ENCODE measurements at places on chromosomes 6 and 20.

DNA sequence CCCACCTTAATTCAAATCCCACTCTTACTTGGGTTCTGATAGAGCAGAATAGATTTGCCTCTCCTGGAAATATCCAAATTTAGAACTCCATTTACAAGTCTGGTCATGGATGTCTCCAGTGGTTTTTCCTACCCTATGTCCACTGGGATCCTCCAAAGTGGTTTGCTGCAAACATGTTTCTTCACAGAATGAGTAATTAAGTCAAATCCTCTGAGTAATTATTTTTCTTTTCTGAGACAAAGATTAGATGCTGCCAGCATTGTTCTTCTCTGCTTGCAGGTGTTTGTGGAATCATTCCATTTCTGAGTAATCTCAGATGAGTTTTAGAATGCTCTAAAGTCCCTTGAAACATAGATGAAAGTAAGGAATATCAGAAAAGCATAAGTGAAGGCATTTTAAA is 21.9 kb downstream of the DTD1 start:
- no peak for DNase-seq

- no peak for DNase-seq
Measured at GRCh38 chr20:18692447-18692846, 104.6 kb downstream of the DTD1 start.

DNA sequence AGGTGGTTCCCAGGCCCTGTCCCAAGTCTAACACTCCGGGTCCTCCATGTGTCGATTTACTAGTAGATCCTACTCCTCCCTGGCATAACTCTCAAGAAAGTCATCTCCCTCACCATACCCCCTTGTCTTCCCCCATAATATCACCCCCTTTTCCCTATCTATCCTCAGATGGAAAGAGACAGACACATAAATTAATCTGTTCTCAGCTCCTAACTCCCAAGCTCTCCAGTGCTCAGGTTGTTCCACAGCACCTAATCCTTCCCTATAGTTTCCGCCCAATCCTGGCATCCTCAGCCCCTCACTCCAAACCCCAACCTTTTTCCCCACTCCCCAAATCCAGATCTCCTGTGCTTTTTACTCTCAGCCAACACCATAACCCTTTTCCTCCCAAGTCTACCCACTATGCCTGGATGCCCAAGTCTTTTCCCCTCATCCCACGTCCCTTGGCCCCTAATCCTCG is 808 bp downstream of the ILRUN start:
- no peak for DNase-seq

GRCh38 chr6:116208056-116208785 is 45.7 kb downstream of the TSPYL4 start:
- DNase-seq = no peak

DNA sequence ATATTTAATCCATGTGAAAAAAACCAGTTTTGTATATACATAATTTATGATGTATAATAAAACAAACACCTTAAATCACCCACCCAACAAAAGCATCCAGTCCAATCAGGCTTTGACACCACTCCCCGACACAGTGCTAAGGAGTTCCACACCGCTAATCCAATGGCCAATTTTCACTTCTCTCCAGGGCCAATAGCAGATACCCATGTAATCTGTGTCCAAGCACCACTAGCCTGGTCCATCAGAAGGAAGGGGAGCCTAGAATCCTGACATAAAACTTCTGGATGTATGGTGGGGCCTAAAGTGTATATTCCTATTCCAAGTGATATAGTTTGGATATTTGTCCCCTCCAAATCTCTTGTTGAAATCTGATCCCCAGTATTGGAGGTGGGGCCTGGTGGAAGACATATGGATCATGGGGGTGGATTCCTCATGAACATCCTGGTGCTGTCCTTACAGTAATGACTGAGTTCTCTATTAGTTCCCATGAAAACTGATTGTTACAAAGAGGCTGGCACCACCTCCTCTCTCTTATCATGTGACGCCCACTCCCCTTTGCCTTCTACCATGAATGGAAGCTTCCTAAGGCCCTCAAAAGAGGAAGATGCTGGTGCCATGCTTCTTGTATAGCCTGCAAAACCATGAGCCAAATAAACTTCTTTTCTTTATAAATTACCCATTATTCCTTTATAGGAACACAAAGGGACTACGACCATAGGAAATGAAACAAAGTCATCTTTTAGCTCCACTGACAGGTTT is 20.8 kb downstream of the RALGAPA2 start:
- DNase-seq = no peak
